ENCODE measurements at places on chromosomes 2 and 18.
A peak's percentile ranks its signal among the peaks of the same experiment; 100 is the strongest.

GRCh38 chr2:50691513-50691912 is 340.4 kb downstream of the NRXN1 start:
- DNase-seq: no peak

GRCh38 chr2:25926984-25927756 is 48.9 kb upstream of the ASXL2 start:
- DNase-seq: no peak

DNA sequence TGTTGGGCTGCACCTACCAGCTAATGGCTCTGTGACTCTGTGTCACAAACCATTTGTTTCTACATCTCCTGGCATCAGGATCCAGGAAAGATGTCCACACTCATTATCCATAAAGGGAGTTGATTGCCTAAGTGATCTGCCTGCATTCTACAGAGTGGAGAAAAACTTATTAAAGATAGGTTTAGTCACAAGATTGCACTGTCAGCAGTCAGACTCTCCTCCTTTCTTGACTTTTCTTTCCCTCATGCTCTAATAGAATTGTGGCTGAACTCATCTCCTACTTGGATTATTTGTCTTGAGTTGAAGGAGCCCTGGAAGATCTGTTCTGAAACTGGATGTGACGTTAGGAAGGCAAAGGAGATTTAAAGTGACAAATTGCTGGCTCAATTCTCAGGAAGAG is 152.7 kb downstream of the SLC8A1 start:
- no peak for DNase-seq

- DNase-seq: no peak
Measured at GRCh38 chr2:175181877-175182308, 383 bp upstream of the ATP5MC3 start.

GRCh38 chr2:23669413-23670244 is 257.3 kb downstream of the ATAD2B start:
- peak; percentile 78 for DNase-seq

- DNase-seq: no peak
Measured at GRCh38 chr2:53104263-53104662, 663.3 kb upstream of the CHAC2 start.

DNA sequence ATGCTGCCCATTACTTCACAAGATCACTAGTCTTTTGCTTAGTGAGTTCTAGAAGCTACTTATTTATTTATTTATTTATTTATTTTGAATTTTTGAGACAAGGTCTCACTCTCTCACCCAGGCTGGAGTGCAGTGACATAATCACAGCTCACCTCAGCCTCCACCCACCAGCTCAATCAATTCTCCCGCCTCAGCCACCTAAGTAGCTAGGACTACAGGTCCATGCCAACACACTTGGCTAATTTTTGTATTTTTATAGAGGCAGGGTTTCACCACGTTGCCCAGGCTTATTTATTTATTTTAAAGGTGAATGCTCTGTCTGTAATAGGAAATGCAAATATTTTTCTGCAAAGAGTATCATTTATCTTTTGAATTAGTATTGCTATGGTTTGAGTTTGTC is 67.7 kb downstream of the ATAD2B start:
- DNase-seq: no peak

DNA sequence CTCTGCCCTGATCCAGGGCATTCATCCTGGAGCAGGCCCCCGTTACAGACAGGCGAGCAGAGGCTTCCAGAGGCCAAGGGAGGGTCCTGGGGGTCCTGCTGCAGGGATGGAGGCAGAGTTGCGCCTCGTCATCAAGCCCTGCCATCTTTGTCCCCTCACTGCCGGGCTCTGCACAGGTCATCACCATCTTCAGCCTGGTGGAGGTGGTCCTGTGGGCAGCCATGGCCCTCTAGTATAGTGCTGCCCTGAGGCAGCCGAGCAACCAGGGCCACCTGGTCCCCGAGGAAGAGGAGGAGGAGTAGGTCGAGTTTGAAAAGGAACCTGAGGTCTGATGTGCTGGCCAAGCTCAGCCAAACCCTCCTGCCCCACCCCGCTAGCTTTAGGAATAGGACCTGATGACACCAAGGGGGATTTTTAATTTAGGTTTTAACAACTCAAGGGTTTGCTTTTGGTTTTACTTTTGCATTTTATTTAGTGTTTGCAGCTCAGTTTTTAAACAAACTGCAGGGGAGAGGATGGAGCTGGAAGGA is 8.8 kb upstream of the ALPI start:
- no peak for DNase-seq

- no peak for DNase-seq
Measured at GRCh38 chr18:72544092-72544886, at the start of gene CBLN2. Gene CBLN2, minus strand, starts transcription at chr18:72544342. Its CDS starts 2,182 bp downstream, at chr18:72542160.

DNA sequence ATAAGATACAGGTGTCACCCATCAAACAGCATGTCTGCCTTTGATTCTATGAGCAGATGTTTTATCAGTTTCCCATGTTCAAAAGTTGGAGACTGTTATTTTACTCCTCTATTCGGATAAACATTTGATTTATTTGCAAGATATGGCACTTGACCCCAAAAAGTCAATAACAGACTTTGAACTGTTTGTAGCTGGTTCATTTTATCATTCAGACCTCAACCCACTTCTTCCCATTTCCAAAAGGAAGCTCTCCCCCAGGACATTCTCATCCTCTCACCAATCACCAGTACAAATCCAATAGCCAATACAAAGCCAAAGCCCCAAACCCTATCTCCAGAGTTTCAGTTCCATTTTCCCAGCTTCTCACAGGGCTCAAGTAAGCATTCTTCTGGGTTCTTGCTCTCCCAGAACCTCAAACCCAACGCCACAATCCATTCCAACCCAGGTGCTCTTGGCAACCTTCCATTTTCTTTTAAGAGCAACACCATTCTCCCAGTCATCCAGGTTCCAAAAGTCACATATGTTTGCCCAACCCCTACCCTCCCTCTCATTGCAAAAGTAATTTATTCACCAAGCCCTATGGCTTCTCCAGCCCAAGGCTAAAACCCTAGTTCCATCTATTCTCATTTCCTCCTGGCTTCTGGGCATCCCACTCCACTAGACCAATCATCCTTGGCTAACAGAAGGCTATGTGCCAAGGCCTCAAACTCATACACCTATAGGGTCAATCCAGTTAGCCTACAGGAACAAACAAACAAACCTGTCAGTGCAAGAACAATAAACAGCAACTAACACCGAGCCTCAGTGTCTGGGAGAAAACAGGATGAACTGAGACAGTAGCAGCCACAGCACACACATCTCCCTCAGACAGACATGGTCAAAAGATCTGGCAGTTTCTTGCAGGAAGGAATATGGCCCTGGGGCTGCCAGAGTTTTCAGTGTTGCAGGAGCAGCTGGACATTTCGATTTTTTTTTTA is 9.2 kb downstream of the ACVR1 start:
- DNase-seq: no peak

GRCh38 chr2:20242727-20243377 is 17.9 kb upstream of the SDC1 start:
- DNase-seq: no peak

DNA sequence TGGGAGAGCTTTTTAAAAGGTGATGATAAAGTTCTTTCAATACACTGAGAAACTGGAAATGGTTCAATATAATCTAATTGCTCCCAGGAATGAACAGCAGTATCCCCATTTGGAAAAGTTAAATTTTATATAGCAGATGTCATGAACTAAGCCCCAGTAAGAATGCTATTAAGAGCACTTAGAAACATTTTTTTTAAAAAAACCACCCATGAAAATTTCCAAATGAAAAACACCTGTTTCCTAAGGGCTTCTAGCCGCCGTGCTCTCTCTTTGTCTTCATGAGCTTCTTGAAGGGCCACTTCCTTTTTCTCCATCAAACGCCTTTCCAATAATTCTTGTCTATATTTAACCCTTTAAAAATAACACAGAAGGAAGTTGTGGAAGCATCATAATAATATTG is 77.0 kb downstream of the UPP2 start:
- DNase-seq: no peak

DNA sequence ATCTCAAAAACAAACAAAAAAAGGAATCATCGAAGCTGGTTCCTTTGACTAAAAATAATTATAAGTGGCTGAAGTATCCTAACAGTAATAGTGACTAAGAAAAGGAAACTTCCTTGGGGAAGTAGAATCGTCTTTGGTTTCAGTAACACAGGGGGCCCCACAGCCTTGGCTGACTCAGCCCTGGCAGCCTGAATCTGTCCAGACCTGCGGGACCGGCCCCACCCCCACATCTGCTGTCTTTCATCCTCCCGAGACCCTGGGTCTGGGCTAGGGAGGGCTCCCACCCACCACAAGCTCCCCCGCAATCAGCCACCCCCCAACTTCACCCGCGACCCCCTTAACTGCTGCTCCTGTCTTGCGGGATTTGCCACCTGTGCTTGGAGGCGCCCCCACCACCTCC is 1452.6 kb upstream of the ACVR2A start:
- DNase-seq: no peak

- DNase-seq: peak; percentile 68
Measured at GRCh38 chr2:84906108-84906899, 848 bp downstream of the TMSB10 start.

- DNase-seq: no peak
Measured at GRCh38 chr2:205171261-205171940, 510.9 kb upstream of the NRP2 start.

GRCh38 chr2:148533004-148533403 is 111.5 kb upstream of the EPC2 start:
- no peak for DNase-seq

GRCh38 chr2:172179045-172179701 is 76.5 kb upstream of the DLX2 start:
- DNase-seq: no peak

GRCh38 chr2:234373060-234373459 is 123.8 kb downstream of the ARL4C start:
- no peak for DNase-seq

DNA sequence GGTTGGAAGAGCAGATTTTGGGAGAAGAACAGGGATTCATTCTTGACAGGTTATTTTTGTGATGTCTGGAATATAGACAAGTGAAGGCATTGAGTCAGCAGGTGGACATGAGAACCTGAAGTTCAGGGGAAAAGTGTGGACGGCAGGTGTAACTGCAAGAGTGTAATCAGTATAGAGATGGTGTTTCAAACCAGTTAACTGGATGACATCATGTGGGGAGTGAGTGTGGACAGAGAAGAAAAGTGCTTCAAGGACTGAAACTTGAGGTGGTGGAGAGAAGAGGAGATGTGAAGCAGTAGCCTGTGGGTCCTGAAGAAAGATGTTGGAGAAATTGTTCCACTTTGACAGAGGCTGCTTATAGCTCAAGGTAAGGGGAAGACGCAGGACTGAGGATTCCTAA is 7.1 kb downstream of the IL1RL1 start:
- no peak for DNase-seq

DNA sequence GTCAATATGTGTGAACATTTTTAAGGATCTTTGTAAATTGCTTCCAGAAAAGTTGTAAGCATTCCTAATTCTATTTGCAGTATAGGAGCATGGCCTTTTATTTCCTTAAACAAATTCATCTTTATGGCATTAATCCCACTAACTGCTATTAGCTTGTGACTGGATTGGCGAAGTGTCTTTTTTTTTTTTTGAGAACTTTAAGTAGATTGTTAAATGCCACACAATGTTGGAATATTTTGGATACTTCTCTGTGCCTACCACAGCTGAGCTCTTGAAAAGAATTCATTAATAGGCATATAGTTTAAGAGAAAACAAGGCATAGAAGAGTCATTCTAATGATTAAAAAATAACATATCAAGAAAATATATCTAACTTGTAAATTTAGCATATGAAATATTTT is 129.7 kb downstream of the LAMA3 start:
- no peak for DNase-seq

- DNase-seq: no peak
Measured at GRCh38 chr2:74083750-74084149, 64.0 kb downstream of the BOLA3 start.

DNA sequence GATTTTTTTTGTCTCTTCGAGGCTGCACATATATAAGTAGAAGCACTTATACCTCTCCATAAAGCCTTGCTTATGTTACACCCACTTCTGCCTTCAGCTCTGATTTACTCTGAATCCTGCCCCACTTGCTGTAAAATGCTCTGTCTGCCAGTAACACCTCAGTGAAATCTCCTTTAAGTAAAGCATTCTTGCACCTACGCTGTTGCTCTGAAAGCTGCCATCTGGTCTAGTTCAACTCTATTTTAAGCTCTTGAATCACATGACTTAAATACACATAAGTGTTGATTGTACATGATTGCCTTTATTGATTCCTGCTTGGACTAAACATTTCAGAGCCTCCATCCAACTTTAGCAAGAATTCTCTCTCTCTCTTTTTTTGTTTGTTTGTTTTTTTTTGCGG is 609.0 kb upstream of the CELF4 start:
- DNase-seq: no peak

GRCh38 chr2:238568455-238569440 is 142.0 kb downstream of the ASB1 start:
- no peak for DNase-seq

DNA sequence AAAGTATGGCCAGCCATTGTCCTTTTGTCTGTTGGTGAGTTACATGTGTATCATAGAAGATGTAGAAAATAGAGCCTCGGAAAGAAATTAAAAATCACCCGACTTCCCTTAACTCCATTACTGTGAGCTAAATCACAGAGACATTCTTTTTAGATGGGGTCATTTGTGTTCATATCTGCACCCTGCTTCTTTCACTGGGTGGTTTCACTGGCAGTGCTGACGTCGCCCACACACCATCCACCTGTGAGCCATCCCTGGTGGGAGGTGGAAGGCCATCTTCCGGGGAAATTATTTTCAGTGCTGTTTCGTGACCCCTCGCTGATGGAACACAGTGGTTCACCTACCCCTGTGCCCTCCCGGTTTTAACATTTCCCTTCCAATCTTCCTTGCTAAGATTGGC is 21.2 kb downstream of the SH3BP4 start:
- no peak for DNase-seq

DNA sequence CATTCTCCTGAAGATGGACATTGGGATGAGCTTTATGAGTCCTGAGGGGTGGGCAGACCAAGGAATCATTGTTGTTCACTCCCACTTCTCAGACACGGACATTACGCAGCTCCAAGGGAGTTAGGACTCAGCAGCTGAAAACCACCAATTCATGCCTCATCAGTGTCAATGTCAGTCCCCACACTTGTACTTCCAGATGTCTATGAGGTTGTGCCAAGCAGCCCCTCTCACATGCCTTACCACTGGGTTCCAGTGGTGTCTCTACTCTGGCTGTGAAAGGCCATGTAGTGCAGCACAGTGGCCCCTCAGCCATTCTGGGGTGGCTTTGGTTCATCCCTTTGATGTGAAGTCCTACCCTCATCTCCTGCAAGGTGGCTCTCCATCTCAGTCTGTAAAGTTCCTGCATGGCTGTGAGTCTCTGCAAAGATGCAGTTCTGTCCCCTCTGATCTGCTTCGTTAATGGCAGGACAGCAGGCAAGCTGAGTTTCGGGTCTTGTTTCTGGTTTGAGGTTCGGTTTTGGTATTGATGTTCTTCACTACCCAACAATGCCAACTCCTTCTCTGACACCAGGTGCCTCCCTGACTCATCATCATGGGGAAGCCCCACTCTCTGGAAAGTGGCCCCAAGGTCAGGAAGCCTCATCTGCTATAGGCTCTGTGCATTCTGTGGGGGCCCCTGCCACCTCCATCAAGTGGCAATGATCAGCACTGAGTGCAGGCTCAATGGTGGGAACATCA is 14.0 kb upstream of the COL6A3 start:
- DNase-seq: peak; percentile 48

GRCh38 chr18:63158676-63159291 is 160.8 kb downstream of the BCL2 start:
- no peak for DNase-seq

All from ascending aorta (tissue), 2 donors.